Stimulated activated CD4-positive, alpha-beta T cell treated with anti-CD3 and anti-CD28 coated beads, TNF-alpha, amount 100 ng/mL, for 1 hour (primary cell): ENCODE measurements at places on chromosomes 7 and 10.

DNA sequence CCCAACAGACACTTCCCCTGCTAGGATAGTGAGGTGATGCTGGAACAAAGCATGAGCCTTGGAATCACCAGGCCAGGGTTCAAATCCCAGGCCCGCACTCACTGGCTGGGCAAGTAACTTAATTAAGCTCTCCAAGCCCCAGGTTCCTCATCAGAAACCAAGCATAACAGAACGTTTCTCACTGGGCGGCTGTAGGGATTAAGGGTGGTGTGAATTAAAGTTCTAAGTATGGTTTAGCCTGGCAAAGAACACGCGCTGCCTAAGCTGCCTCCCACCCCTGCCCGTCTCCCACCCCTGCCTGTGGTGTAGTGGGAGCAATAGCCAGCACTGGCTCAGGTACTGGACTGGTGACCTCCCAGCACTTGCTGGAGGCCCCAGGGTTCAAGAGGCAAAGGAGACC, 5.6 kb downstream of the SLC4A2 start:
- DNase-seq: no peak

DNA sequence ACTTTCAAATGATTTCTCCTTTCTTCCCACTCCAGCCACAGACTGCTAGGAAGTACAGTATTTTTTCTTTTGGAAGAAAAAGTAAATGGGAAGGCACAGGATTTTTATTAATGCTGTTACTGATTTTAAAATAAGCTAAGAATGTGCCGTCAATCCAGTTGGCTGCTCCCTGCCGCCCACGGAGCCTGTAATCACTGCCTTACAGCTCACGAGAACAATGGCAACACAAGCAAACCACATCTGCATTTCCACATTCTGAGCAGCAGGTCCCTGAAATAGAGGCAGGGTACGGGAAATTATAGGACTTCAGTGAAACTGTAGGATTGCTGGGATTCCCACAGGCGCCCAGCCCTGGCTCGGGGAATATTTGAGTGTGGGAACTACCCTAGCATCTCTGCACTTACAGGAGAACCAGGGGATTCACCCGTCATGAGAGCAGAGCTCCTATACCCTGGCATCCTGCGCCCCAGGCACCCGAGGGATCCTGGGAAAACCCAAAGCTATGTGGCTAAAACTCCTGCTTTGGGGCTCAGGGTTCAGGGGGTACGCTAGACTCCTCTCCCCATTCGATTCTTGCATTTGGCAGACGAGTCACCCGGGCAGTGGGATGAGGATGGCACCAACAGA, 72.9 kb upstream of the TNS3 start:
- DNase-seq: no peak

DNA sequence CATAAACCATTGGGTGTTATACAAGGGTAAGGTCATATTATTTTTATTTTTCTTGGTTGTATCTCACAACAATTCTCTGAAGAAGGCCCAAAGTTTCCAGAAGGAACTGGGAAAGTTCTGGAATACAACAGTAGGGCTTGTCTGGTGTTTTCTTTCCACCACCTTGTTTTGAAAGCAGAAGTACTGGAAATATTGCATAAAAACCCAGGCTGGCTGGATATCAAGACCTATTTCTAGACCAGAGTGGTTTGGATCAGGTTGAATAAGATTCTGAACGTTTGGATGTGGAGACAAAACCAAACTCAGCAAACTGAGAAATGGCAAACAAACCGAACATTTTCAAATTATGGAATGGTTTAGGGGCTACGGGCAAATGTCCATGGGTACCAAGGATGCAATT, 182.6 kb upstream of the FZD8 start:
- DNase-seq: no peak

DNA sequence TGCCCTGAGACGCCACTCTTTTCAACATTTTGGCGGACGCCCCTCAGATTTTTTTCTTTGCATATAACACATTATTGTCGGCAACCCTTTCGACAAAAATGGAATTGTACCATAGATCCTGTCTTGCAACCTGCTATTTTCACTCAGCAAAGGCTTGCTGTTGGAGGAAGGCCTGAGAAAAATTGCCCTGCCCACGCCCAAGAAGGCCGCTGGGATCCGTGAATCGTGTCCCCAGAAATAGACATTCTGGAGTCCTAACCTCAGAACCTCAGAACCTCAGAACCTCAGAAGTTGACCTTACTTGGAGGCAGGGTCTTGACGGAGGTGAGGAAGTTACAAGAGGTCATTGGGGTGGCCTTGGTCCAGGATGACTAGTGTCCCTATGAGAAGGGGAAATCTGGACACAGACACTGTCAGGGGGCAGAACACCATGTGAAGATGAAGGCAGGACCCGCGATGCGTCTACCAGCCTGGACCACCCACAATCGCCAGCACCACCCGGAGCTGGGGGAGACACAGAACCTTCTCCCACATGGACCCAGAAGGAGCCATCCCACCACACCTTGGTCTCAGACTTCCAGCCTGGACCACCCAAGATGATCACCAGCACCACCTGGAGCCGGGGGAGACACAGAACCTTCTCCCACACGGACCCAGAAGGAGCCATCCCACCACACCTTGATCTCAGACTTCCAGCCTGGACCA, 19.1 kb upstream of the DNAAF5 start:
- DNase-seq: no peak

- DNase-seq: no peak
Measured at GRCh38 chr7:30625283-30625682, 30.6 kb downstream of the GARS1 start.

DNA sequence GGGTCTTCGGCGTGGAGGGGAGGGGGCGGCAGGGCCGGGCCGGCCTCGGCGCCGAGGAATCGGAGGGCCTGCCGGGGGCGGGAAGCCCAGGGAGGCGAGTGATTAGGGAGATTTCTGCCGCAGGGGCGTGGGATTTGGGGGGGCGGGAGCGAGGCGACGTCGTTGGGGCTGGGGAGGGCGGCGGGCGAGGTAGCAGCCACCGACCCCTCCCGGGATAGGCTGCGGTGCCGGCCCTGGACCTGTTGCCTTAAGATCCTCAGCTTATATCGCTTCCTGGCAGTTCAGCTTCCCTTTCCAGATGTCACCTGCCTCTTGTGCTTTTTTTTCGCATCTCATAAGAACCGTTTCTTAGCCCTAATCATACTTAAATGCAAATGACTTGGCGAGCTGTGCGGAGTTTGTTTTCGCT, 655 bp downstream of the LMTK2 start:
- DNase-seq: no peak

DNA sequence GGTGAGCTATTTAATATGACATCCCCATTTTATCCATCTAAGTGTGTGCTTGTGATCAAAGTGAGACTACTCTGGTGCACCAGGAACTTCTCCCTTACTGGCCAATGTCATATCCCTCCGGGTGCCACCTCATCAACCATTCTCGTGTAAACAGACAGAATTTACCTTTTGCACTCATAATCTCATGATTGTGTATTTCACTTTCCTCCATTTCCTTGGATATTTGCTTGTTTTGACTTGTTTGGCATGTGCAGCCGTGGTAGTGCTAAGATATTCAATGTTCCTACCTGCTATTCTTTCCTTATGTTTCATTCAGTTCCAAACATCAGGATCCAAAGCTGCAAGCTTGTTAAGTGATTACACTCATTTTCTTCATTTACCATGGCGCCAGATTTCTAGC, 280.5 kb upstream of the SP8 start:
- DNase-seq: no peak

GRCh38 chr7:82017334-82017943, 247.6 kb upstream of the HGF start:
- no peak for DNase-seq

DNA sequence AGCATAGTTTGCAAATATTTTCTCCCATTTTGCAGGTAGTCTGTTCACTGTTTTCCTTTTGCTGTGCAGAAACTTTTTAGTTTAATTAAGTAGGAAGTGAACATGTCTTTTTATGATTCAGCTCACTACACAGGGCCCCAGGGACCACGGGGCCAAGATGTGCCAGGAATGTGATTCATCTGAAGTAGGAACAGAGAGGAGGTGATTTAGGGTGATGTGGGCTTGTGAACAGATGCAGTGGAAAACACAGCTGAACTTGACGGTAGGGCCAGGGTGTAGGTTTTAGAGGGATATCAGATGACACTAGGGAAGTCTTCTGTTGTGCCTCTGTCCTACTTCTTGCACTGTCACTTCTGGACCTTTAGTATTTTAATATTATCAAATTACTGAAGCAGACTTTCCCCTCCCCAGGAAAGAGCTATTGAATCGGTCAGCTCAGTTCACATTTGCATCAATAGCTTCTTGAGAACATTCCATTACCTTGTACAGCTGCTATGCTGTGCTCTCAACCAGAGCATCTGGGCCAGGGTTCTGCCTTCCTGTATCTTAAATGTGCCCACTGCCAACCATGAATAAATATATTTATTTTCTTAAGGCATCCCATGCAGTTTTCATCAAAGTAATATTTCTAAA, 96.9 kb downstream of the OSBPL3 start:
- no peak for DNase-seq

DNA sequence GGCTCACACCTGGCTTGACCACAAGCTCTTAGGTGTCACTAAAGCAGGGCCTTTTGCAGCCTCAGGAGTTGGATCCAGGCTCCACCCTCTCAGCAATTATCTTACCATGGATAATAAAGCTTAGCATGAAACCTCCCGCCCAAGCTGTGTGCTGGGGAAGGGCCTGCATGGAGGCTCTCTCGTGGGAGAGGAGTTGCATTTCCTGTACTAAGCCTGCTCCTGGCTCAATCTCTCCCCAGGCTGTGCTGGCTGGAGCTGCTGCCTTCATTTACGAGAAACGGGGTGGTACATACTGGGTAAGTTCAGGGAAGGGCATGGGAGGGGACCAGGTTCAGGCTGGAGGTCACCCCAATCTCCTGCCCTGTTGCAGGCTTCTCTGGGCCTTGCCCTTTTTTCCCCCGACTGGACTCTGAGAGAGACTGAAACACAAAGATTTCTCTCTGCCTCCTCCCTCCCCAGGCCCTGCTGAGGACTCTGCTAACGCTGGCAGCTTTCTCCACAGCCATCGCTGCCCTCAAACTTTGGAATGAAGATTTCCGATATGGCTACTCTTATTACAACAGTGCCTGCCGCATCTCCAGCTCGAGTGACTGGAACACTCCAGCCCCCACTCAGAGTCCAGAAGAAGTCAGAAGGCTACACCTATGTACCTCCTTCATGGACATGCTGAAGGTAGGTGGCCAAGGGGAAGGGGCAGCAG, 2.7 kb downstream of the TMEM176A start:
- DNase-seq: no peak

DNA sequence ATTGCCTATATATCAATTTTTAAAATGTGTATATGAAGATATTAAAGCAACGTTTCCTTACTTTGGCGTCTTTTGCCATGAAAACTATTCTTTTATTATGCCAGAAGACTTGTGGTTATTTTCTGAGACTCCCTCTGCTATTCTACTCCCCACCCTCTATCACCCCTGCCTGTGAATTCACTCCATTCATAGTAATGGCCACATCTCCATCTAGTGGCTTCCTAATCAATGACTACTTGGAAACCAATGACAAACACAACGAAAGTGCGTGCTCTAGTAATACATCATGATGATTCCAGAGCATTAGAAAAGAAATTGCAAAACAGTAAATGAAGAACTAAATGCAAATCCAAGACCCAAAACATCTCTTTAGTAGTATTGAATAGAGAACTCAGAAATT, 186.7 kb upstream of the HGF start:
- no peak for DNase-seq

- no peak for DNase-seq
Measured at GRCh38 chr10:98316170-98316569, 48.2 kb upstream of the LOXL4 start.

- DNase-seq: no peak
Measured at GRCh38 chr10:27618036-27618615, 114.0 kb downstream of the RAB18 start.

- no peak for DNase-seq
Measured at GRCh38 chr7:2105917-2106316, 126.8 kb downstream of the MAD1L1 start.

GRCh38 chr10:70500812-70501301, 22.3 kb downstream of the PALD1 start:
- no peak for DNase-seq

DNA sequence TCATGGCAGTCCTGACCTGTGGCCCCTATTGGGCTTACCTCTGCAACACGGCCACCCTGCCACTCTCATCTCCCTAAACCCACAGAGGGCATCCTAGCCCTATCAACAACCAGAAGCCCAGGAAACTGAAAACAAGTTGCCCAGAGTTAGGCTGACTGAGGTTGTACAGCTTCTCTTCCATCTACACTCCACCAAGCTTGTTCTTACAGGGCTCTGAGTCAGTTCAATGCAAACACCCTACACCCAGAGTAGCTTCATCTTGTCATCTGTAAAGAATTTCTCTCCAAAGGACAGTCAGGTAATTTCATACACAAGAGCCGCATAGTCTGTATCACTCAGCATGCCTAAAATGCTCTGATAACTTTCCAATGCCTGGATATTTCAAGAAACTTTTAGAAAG, 175.4 kb downstream of the ARID5B start:
- DNase-seq: no peak

GRCh38 chr10:100553929-100554328, 18.2 kb downstream of the HIF1AN start:
- no peak for DNase-seq

DNA sequence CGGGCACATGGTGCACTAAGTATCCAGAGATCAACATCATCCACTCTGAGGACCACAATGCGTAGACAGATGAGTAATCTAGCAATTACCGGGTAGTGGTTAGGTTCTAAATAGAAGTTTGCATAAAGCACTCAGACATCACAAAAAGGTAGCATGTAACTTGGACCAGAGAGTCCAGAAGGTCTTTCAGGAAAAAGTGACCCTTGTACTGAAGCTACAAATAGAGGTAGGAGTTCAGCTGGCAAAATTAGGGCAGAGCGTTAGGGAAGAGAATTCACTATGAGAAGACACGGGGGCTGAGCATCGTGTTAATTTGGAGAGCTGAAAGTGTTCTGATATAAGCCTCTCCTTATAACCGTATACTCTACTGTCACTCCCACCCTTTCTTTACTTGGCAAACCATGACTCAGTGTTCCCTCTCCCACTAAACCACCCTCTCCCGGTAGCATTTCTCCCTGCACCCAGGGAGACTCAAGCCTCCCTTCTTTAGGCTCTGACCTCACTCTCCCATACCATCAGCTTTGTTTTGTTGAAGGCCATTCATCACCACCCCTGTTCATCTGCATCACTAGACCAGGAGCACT, 222.2 kb upstream of the FZD1 start:
- no peak for DNase-seq

DNA sequence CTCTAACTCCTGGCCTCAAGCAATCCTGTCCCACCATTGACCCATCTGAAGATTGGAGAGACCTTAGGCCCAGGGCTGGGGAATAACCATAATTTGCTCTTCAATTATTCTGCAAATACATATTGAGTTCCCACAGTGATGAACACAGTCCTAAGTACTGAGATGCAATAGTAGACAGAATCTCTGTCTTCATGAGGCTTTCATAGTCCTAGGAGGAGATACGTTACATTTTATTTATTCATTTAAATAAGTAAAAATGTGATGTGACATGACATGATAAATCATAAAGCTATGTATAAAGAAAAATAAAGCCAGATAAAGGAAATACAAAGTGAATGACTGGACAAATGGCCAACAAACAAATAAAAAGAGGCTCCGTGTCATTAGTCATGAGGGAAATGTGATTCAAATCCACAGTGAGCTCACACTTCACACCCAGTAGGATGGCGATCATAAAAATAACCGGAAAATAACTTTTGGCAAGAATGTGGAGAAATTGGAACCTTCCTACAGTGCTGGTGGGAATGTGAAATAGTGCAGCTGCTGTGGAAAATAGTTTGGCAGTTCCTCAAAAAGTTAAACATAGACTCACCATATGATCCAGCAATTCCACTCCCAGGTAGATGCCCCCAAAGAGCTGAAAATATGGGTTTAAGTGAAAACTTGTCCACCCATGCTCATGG, 52.1 kb upstream of the JCAD start:
- DNase-seq: no peak
